ENCODE measurements at places on chromosomes 5 and 9.

DNA sequence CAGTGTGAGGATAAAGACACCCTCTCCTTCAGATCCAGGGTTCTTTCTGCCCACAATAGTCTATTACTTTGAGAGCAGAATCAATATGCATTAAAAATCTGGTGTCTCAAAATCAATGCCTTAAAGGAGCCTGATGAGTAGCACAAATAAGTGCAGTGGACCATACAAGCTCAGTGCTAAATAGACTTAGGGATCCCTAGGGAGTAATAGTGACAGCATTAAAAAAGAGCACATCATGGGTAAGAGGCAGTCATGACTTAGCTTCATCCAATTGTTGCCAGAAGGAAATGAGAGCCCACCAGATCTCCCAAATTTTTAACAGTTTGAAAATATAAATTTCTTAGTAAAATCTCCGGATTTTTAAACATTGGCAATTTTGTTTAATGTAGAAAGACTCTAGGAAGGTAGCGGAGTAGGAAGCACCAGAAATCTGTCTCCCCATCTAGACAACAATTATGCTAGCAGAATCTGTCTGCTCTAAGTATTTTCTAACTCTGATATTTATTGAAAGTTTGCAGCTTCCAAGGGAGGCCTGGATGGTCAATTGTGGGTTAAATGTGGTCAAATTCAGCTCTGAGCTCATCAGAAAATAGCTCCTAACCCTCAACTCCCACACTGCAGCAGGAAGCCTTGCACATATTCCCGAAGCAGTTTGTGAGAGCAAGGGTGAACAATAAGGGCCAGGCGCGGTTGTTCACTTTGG, 443.9 kb downstream of the TLE1 start:
- no peaks in the 10 kb centered on the region for H3K27me3 ChIP-seq
- H3K4me1 ChIP-seq = no peaks in the 10 kb centered on the region
- H3K36me3 ChIP-seq = no peaks in the 10 kb centered on the region

DNA sequence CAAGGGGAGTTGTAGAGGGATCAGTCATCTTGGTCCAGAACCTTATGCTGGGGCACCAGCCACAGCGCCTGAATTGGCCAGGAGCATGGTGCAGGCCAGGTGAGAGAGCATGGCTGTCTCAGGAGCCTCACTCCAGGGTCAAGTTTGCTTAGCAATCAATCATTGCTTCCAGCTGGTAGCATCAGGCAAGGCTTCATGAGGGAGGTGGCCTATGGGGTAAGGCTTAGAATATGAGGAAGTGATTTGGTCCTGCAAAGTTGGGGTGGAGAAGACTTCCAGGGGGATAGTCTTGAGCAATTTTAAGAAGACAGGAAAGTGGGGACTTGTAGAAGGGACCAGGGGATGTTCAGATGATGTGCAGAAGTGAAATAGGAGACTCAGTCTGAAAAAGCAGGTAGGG, 53.9 kb upstream of the PITX1 start:
- no peak for DNase-seq
- H3K4me1 ChIP-seq = no peaks in the 10 kb centered on the region
- H3K27ac ChIP-seq = no peak overlapping the region
- no peaks in the 10 kb centered on the region for H3K36me3 ChIP-seq

DNA sequence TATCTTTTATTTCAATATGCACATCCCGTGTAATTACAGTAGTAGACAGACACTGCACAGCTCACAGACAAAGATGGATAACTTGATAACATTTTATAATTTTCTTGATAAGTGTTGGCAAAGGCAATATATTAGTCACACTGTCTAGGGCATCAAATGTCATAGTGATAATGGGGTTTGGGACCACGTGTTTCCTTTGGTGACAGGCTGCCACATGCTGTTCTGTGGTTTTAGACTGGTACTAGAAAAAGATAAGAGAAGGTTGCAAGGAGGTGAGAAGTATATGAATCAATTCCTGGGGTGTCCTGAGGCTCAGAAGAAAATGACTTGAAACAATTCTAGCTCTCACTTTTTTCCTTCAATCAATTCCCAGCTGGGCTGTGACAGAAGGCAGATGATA, 258.8 kb upstream of the CHD1 start:
- H3K4me3 ChIP-seq = no peak overlapping the region
- peaks cover 3% of the 10 kb centered on the region for H3K27me3 ChIP-seq
- no peak overlapping the region for H3K27ac ChIP-seq
- H3K4me1 ChIP-seq = no peaks in the 10 kb centered on the region
- DNase-seq = no peak
- no peaks in the 10 kb centered on the region for H3K36me3 ChIP-seq

DNA sequence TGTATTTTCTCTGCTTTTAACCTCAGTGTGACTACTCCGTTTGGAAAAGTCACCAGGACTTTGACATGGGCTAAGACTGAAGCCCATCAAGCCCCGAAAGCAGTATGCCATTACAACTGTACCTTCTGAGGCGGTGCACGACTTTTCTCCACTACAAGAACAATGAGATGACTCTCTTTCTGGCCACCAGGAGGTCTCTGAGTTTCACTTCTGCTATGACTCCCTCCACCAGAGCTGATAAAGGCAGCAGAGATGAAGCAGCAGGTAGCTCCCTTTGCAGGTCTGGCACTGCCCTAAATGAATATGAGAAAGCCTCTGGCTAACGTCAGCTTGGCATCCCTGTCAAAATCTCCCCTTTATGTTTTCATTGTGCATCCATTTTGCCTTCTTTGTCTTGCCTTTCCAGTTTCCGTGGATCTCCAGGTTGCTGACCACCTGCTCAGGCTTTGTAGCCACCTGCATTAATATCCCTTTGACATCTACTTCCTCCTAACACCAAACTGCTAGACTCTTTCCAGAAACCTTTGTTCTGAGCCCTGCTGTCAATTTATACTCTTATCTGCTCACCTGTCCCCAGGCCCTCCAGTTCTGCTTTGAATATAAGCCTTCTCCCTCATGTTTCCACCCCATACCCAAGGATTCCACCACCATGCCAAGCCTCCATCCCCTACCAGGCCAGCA, 221.7 kb downstream of the ZNF608 start:
- no peaks in the 10 kb centered on the region for H3K36me3 ChIP-seq
- peaks cover 12% of the 10 kb centered on the region for H3K4me1 ChIP-seq
- H3K4me3 ChIP-seq = no peak overlapping the region
- H3K27me3 ChIP-seq = peaks cover 9% of the 10 kb centered on the region

DNA sequence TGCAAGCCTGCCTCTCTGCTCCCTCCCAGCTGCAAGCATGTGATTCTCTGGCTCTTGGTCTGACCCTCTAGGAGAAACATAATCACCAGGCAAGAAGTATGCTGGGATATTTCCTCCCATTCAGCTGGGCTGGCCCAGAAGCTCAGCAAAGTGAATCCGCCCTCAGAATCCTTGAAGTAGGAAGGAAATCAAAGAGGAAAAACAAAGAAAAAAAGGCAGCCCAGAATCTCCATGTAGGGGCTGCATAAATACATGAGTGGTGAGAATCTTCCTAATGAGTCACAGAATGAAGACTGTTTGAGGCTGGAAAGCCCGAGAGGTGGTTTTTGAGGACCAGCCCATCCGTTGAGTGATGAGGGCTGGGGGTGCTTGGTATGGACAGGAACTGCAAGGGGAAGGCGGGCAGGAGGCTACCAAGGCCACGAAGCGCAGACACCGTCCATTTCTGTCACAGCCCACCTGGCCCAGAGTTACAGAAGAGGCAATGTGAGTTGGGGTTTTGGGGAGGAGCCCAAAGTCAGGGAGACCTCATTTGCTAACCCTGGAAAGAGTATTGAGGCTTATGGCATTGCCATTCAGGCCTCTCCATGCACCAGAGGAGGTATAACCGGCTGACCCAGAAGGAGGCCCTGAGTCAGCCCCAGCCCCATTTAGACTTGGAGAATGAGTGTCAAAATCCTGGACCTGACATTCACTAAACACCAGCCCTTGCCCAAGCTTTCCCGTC, 33.4 kb upstream of the TGFBR1 start:
- no peaks in the 10 kb centered on the region for H3K36me3 ChIP-seq
- H3K27me3 ChIP-seq = no peaks in the 10 kb centered on the region
- no peak overlapping the region for H3K4me3 ChIP-seq
- H3K4me1 ChIP-seq = peaks cover 30% of the 10 kb centered on the region

DNA sequence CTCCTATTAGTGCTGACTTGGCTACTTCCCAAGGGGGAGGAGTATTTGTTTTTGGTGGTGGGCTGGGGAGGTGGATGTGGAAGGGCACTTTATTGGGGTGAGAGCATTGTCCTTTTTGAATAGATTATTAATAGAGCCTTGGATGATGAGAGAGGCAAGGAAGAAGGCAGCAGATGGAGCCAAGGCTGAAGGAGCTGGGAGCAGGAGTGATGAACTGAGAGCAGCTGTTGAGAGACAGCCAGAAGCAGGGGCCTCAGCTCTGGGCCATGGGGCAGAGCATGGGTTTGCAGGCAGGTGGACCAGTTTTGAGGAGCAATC, 29.6 kb downstream of the RGS3 start:
- no peak for DNase-seq
- no peaks in the 10 kb centered on the region for H3K36me3 ChIP-seq
- H3K4me1 ChIP-seq = no peaks in the 10 kb centered on the region
- no peaks in the 10 kb centered on the region for H3K27me3 ChIP-seq
- no peak overlapping the region for H3K27ac ChIP-seq

DNA sequence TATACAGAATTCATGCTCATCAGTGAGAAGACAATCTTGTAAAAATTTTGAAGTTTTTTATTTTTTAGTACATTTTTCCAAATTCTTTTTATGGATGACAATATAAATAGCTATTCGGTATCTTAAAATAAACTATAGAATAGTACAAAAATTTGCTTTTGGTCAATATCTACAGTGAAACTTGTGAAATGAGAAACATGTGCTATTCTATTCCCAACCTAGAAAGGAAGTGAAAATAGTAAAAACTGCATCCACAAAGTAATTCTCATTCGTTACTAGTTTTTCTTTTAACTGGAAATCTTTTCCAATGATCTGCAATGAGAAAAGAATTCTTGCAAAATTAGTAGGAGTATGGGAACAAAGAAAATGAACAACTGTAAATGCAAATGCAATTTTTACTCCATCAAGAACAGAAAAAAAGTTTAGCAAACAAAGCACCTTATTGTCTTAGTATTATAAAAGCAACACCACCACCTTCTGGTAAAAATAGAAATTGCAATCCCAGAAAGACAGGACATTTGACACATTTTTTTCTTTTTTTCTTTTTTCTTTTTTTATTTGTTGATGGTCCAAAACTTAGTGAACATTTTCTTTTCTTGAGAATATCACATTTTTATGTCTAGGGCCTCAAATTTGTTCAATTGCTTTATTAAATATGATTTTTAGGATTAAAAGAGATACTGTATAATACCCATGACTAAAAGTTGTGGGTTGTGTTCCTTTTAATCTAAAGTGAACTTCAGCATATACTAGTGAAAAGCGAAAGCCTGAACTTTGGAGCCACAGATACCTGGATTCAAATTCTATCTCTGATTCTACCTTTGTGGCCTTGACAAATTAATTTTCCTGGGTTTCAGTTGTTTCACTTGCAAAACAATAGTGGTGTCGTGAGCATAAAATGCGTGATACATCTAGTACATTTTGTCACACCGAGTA, 72.3 kb downstream of the SLCO4C1 start:
- H3K27ac ChIP-seq = no peak overlapping the region
- no peak overlapping the region for H3K4me3 ChIP-seq
- DNase-seq = no peak
- H3K27me3 ChIP-seq = peaks cover 4% of the 10 kb centered on the region

DNA sequence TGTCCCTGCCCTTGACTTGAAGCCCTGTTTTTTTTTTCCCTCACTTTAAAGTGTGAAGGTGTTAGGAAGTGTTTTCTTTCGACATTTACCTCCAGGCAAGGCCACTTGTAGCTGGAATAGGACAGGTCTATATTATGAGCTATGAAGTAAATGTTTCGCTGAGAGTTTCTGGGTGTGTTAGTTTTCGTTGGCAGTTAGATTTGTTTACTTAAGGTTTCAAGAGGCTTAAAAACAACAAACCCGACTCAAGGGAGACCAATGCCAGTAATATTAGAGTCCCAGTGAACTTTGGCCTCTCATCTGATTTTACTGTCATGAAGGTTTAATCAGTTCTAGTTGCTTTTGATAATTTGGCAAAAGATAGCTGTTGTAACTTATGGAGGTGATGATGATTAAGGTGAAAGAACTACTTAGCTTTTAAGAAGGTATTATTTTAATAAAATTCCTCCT, 25.2 kb downstream of the OCLN start:
- no peak overlapping the region for H3K4me3 ChIP-seq
- H3K4me1 ChIP-seq = no peaks in the 10 kb centered on the region
- peaks cover 2% of the 10 kb centered on the region for H3K27me3 ChIP-seq

GRCh38 chr5:52269859-52270258, 517.9 kb upstream of the ITGA1 start:
- no peaks in the 10 kb centered on the region for H3K36me3 ChIP-seq
- DNase-seq = no peak
- no peak overlapping the region for H3K4me3 ChIP-seq
- H3K27me3 ChIP-seq = no peaks in the 10 kb centered on the region
- H3K4me1 ChIP-seq = no peaks in the 10 kb centered on the region
- no peak overlapping the region for H3K27ac ChIP-seq

DNA sequence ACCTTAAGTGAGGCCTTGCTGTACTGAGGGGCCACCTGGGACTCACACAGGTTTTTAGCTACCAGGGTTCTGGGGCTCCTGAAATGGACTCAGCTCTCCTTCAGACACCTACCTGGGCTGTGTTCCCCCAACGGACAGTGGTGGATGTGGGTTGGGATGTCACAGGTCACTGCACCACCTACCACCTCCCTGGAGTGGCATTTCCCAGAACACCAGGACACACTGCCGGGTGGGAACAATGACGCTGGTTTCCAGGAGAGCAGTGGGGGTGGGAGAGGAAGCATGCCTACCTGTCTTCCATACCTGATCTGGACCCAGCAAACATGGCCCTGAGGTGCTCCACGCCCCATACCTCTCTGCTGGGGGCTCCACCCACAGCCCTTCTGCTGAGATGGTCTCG, 20.9 kb downstream of the ERGIC1 start:
- peaks cover 26% of the 10 kb centered on the region for H3K4me1 ChIP-seq
- no peak for DNase-seq
- H3K36me3 ChIP-seq = peaks cover 2% of the 10 kb centered on the region

DNA sequence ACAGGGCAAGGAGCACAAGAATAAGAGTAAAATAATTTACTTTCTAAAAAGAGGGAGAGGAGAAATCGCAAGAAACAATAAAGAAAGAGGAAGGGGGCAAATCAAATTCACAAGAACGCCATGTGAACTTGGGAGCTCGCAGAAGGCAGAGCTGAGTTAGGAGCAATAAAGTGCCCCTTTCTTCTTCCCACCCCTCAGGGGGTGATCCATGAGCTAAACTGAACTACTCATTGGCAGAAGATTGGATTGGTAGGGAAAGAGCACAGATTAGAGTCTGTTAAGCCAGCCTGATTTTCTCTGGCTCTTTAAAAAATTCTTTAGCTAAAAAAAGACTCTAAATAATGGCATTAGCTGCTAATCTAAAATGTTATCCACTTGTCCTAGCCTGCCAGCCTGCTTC, 307.5 kb downstream of the EBF1 start:
- H3K4me1 ChIP-seq = no peaks in the 10 kb centered on the region
- DNase-seq = no peak
- no peaks in the 10 kb centered on the region for H3K27me3 ChIP-seq
